ENCODE measurements at places on chromosomes 13 and 19.

DNA sequence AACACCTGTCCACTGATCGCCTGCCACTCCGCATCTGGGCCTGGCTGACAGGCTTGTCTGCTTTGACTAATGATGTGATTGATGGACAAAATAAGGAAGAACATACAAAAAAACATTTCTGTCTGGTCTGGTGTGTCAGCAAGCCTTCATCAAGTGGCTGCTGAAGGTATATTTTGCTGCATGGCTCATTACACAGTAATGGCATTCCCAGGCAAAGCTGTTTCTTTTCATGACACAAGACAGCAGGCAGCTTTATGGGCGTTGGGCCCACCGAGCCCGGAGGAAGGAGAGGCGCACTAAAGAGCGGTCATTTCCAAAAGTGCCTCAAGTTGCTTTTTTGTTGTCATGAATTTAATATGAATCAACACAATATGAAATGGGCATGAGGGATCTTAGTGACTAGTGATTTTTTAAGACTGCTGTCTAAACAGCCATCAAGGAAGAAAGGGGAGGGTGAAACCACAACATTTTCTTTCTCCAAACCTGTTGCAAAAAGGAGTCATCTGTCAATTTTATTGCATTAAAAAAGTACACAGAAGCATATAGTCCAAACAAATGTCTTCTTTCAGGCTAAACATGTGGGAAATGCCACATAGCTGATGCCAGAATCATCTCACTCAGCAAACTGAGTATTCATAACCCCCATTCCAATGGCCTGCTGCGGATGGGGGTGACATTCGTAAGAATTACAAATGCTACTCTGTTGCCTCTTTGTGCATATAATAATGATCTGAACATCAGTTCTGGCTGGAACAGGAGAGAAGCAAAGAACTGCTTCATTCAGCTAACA is 476.6 kb downstream of the ZNF536 start:
- DNase-seq, result no peak

DNA sequence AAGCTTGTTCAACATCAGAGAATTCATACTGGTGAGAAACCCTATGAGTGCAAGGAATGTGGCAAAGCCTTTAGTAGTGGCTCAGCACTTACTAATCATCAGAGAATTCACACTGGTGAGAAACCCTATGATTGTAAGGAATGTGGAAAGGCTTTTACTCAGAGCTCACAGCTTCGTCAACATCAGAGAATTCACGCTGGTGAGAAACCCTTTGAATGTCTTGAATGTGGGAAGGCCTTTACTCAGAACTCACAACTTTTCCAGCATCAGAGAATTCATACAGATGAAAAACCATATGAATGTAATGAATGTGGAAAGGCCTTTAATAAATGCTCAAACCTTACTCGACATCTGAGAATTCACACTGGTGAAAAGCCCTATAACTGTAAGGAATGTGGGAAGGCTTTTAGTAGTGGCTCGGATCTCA is 25.2 kb downstream of the ZNF383 start:
- no peak for DNase-seq

GRCh38 chr13:104296286-104296685 is 1230.1 kb upstream of the SLC10A2 start:
- no peak for DNase-seq

- DNase-seq, result no peak
Observed at GRCh38 chr13:98483601-98484288, 93.2 kb downstream of the STK24 start.

- DNase-seq, result no peak
Observed at GRCh38 chr13:106681536-106681935, 113.6 kb upstream of the ARGLU1 start.

All from NCI-H187 treated with DMSO at 0.1 percent for 48 hours (cell line).